Activated T-cell treated with anti-CD3 and anti-CD28 coated beads for 4 hours (primary cell): ENCODE measurements at places on chromosomes 3 and 15.

- no peak for DNase-seq
Measured at GRCh38 chr15:67118808-67119207, 53.4 kb downstream of the SMAD3 start.

GRCh38 chr3:187733371-187733770, 11.9 kb downstream of the BCL6 start:
- DNase-seq: no peak

- no peak for DNase-seq
Measured at GRCh38 chr15:99359769-99360168, 108.5 kb downstream of the LRRC28 start.

GRCh38 chr3:58287354-58287753, 18.7 kb upstream of the RPP14 start:
- DNase-seq: no peak

- DNase-seq: no peak
Measured at GRCh38 chr15:31016446-31016915, 25.1 kb upstream of the MTMR10 start.

- DNase-seq: no peak
Measured at GRCh38 chr3:8816106-8816505, 46.7 kb upstream of the OXTR start.

GRCh38 chr3:67327582-67327981, 326.8 kb downstream of the SUCLG2 start:
- DNase-seq: no peak

DNA sequence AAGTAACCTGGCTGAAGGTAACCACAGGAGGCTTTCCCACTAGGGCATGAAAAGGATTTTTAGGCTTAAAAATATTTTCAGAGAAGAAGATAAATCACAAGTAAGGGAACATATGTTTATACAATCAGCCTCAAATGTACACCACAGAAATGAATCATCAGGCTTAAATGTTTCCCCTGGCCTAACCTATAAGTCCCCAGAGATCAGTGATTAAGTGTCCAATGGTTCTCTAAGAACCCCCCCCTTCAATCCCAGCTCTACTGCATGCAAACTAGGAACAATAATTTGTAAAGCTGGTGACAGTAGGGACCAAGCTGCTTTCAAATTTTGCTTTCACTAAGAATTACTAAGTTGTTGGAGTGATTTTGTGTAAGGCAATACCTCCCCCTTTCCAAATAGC, 431.6 kb upstream of the LMCD1 start:
- no peak for DNase-seq

- no peak for DNase-seq
Measured at GRCh38 chr3:168116279-168116678, 20.6 kb upstream of the GOLIM4 start.

- DNase-seq: no peak
Measured at GRCh38 chr15:40932649-40933516, 3.7 kb downstream of the DLL4 start.

DNA sequence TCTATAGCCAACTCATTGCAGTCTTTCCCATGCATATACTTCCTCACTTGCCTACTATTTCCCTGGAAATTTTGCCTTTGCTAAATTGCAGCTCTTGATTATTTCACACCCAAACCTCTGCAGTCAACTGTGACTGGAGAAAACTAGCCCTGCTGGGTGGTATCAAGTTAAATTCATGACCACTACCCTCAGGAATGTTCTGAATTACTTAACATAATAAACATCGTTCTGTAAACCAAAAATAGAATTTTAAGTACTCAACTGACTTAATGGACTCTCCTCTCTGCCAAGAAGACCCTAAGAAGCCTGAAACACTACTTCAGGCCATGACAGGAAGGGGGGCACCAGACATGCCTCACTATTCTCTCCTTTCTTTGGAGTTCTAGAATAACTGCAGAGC, 1278.0 kb upstream of the GBE1 start:
- no peak for DNase-seq

- DNase-seq: no peak
Measured at GRCh38 chr15:93983526-93983925, 247.8 kb upstream of the MCTP2 start.

- DNase-seq: no peak
Measured at GRCh38 chr3:123724306-123724705, 139.5 kb upstream of the HACD2 start.

DNA sequence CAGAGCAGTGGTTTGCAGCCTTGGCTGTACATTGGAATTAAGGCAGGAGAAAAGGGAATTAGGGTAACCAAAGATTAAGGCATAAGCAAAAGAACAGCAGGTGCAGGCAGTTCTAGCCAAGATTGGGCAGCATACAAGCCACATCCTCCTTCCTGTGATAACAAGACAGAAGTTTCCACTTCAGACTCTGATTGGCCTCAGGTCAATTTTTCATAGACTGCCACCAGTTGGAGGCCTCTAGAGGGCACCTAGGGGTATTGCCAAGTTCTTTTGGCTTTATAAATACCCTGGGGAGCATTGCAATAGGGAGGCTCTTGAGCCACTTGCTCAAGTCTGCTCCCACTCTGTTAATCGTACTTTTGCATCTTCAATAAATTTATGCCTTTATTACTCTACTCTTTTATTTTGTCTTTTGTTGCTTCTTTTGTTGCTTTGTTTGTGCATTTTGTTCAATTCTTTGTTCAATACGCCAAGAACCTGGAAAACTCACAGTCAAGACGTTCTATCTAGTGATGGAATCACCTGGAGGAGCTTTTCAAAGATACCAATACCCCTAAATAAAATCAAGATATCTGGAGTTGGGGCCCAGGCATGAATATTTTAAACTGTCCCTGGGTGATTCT, 32.2 kb upstream of the FMN1 start:
- peak; percentile 59 for DNase-seq

- DNase-seq: no peak
Measured at GRCh38 chr3:128725547-128726022, 398 bp upstream of the RAB7A start.

- DNase-seq: no peak
Measured at GRCh38 chr3:27686642-27687041, 35.5 kb downstream of the EOMES start.

GRCh38 chr3:43537225-43537624, 84.6 kb downstream of the ANO10 start:
- DNase-seq: no peak

DNA sequence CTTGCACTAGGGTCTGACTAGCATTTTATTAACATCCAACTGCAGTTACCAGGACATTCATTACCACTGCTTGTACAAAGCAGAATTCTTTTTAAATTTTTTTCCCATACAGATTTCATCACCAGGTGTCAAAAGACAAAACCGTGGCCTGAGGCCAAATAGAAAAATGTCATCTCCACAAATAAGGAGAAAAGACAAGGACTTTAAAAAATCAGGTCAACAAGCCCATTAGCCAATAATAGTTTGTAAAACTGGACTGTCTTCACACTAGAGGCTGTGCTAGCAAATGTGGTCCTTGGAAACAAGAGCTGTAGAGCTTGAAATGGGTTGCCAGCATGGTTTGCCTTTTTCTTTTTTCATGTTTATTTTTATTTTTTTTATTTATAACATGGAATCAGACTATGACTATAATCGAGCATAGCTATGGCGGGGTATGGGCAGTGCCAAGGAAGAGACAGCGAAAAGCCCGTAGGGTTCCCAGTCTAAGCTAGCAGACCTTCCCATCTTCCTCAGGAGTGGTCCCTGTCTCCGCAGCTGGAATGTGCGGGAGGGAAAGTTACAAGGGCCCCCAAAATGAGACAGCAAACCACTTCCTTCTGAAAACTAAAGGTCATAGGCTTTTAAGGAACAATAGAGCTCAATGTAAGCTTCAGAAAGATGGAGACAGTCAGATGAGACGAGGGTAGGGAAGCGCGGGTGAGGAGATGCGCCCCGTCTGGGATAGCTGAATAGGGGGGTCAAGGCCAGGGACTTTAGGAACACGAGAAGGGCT, 1.5 kb downstream of the PTPN9 start:
- DNase-seq: no peak

DNA sequence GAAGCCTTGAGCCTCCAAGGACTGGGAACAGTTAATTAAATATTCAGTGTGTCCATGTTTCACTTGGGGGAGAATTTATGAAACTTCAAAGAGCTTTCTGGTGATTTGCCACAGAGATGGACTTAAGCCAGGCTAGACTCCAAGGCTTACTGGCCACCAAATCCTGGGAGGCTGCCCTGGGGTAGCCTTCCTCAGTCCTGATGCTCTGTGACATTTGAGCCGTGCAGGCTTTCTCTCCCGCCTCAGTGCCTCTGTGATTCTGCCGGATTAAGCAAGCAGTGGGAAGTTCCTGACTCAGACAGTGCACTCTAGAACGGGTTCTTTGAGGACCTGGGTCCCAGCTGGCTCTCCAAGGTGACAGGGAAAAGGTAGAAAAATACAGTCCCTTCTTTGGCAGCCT, 314.7 kb upstream of the ICE2 start:
- DNase-seq: no peak

- DNase-seq: no peak
Measured at GRCh38 chr3:60461267-60461666, 790.0 kb downstream of the FHIT start.

- DNase-seq: no peak
Measured at GRCh38 chr3:85706130-85706529, 747.3 kb downstream of the CADM2 start.

- no peak for DNase-seq
Measured at GRCh38 chr3:157067114-157067513, 92.8 kb downstream of the CCNL1 start.

- DNase-seq: no peak
Measured at GRCh38 chr15:62122249-62122648, 42.8 kb downstream of the C2CD4B start.

GRCh38 chr3:3353153-3353552, 173.7 kb upstream of the CRBN start:
- no peak for DNase-seq

GRCh38 chr3:159258934-159259333, 457.1 kb downstream of the MFSD1 start:
- no peak for DNase-seq

GRCh38 chr3:53350652-53351051, 3.3 kb upstream of the DCP1A start:
- no peak for DNase-seq

GRCh38 chr3:180063783-180064182, 27.0 kb upstream of the PEX5L start:
- no peak for DNase-seq

DNA sequence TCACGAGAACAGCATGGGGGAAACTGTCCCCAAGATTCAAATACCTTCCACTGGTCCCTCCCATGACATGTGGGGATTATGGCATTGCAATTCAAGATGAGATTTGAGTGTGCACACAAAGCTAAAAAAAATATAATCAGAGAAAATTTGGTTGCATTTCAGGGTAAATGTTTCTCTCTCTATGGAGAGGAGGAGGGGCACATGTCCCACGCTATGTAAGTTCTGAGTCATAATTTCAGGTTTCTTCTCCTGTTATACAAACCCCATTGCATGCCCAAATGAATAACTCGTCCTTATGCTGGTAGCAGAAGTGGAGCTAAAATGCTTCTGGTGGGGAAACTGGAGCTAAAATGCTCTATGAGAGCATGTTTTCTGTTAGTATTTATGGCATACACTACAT, 209.7 kb upstream of the DCBLD2 start:
- DNase-seq: no peak

DNA sequence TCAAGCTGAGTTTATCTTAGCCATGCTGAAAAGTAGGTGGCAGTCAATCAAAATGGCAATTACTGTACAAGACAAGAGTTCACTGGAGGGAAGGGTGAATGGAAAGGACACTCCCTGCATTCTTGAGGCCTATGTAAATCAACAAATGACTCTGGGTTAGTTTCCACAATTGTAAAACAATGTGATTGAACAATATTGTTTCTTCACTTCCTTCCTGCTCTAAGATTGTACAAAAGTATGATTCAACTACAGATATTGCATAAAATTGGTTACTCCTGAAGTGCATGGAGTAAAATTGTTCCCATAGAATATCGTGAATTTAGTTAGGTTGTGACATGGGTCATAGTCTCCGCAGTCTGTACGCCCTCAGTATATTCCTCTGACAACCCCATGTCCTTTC, 277.6 kb downstream of the LPP start:
- no peak for DNase-seq

DNA sequence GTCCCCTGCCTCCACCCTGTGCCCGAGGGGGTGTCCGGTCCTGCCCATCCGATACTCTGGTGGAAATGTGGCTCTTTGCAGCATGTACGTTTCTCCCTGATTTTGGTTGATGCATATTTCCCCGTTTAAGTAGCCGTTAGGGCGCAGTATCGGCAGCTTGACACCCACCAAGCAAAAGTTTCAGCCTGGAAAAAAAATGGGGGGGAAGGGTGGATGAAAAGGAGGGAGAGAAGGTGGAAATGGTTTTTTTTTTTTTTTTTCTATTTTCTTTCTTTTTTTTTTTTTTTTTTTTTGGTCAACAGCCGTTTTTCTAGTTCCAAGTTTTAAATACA, 1.3 kb downstream of the RAP2B start:
- peak; percentile 1 for DNase-seq

DNA sequence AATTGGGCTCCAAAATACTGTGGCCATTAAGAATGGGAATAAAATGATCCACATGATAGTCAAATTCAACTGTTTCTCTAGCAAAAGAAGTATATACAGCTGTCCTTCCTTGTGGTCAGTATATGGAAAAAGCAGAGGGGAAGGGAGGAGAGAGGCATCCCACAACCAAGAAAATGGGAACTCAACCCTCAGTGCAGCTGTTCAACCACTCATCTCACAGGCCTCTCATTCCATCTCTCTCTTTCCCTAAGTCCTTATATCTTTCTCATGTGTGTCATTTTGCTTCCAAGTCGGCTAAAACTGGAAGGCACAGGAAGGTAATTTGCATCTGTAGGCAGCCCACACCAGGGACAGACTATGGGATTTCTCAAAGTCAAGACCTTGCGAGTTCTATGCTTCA, 27.5 kb downstream of the AVEN start:
- no peak for DNase-seq

- DNase-seq: no peak
Measured at GRCh38 chr3:58776231-58776630, 109.7 kb upstream of the FAM3D start.

DNA sequence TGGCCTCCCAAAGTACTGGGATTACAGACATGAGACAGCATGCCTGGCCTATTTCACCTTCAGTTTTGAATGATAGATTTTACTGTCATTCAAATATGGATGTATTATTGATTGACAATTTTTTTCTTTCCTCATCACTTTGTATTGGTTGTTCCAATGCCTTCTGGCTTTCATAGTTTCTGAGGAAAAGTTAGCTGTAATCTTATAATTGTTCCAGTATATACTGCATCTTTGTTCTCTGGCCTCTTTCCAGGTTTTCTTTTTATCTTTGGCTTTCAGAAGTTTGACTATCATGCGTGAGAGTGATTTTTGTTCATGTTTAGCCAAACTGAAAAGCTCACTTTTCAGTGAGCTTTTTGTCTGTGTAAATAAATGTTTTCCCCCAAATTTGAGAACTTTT, 157.1 kb downstream of the RSRC1 start:
- DNase-seq: no peak

GRCh38 chr3:181932039-181932438, 220.3 kb downstream of the SOX2 start:
- DNase-seq: no peak
